ENCODE measurements at places on chromosomes 1 and 21.
A peak's percentile ranks its signal among the peaks of the same experiment; 100 is the strongest.

DNA sequence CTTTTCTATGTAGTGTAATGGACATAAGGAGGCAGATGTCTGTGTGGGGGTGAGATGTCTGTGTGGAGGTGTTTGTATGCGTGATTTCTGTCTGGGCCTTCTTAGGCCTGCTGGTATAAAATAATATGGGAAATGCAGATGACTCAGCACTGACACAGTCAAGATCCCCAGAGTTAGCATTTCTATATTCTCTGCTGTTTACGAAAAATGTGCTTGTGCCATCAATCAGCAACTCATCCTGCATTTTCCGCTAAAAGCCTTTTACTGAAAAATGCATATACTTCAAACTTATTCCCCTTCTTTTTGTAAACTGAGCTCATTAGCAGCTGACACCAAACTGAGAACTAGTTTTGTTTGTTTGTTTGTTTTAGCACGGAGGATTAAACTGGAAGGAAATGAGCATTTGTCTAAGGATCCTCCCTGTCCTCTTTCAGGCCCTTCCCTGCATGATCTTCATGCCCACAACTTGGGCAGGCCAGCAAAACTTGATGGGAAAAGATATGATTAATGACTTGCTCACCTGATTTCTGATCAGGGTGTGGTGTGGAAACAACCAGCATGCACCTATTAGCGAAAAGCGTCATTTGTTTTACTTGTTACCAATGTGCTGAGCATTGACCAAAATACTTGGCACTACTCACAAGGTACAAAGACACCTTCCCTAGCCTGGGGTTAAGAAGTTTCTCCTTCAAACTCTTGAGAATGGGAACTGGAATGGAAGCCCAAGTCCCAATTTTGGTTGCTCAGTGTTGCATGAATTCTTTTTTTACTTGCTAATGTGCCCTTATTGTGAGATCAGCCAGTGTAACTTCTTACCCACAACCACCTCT lies 77.4 kb downstream of the NDUFS5 start:
- DNase-seq: no peak

- DNase-seq: no peak
These were observed 32.1 kb downstream of the SLC37A1 start for GRCh38 chr21:42545745-42546144.

DNA sequence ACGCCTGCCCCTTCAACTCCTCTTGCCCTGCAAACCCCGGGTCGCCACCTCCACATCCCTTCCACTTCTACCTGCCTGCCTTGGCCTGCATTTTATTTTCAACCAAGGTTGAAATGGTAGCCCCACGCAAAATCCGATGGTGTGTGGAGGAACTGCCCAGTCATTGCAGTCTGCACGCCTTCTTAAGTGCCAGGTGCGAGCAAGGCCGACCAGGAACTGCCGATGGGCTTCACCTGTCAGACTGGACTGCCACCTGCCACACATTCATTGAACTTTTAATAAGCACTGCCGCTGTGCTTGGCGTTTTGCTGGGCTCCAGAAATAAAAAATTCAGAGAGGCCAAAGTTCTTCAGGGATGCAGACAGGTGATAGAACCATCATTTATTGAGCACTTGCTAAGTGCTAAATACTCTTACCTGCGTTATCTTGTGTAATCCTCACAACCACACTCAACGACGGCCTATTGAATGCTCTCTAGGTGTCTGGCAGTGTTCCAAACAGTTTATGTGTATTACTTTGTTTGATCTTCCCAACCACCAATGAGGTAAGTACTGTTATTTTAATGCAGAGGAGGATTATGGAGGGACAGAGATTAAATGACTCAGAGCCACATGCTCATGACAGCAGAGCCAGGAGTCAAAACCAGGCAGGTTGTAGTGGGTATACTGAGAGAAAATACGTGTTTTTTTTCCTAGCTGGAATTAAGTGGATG lies 36.2 kb downstream of the CACHD1 start:
- peak; percentile 95 for DNase-seq

- DNase-seq: no peak
These were observed 207.9 kb downstream of the PAPPA2 start for GRCh38 chr1:176670853-176671252.

DNA sequence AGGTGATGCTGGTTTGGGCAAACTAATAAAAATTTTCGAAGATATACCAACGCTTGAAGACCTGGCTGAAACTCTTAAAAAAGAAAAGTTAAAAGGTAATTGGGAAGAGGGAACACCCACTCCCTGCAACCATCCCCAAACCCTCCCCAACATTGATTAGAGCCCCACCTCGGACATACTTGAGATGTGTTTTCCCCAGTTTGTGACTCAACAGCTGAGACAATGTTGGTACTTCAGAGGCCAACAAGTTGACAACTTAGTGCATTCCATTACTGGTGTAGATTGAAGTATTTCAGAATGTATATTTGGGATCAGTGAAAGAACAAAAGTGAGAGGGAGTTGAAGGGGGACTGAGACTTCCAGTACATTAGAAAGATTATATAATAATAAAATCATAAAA lies 5.1 kb downstream of the IFI16 start:
- no peak for DNase-seq

GRCh38 chr1:162872981-162873380 lies 12.0 kb upstream of the CCDC190 start:
- no peak for DNase-seq

DNA sequence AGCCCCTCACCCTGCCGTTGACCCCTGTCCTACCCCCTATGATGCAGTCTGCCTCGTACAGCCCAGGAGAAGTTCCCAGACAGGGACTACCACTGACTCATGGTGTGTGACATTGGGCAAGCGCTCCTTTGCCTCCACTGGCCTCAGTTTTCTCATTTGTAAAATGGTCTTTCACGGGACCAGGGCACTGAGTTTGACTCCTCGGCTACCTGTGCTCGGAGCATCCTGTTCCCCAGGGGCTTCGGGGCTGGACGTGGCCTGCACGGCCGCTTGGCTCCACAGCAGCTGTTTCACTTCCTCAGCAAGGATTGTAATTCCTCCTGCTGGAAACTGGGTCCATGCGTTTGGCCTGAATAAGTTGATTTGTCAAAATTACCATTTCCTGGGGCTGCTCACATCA lies 277.3 kb downstream of the MATN1 start:
- DNase-seq: no peak

DNA sequence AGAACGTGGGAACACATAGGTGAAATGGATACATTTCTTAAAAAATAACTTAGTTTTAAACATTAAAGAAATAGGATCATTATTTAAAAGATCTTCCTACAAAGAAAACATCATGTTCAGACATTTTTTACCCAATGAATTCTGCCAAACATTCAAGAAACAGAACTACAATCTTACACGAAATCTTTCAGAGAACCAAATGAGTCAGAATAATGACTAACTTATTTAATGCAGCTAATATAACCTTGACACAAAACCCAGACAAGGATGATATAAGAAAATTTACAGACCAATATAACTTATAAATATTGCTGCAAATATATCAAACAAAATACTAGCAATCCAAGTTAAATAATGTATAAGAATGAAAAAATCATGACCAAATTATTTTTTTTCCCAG lies 220.1 kb upstream of the KCNK2 start:
- no peak for DNase-seq

- no peak for DNase-seq
These were observed 7.2 kb upstream of the NHLH1 start for GRCh38 chr1:160359559-160360226.

DNA sequence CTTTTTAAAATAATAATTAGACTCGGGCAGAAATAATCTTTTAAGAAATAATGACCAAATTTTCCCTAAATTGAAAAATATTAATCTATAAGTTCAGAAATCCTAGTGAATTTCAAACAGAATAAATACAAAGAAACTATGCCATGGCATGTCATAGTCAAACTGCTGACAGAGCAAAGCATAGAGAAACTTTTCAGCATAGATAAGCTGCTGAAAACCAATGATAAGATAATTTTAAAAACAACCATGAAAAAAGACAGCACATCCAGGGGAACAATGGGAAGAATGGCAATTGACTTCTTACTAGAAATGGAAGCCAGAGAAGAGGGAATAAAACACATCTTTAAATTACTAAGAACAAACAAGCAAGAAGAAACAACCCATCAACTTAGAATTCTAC lies 19.8 kb downstream of the CD1D start:
- DNase-seq: peak; percentile 52

DNA sequence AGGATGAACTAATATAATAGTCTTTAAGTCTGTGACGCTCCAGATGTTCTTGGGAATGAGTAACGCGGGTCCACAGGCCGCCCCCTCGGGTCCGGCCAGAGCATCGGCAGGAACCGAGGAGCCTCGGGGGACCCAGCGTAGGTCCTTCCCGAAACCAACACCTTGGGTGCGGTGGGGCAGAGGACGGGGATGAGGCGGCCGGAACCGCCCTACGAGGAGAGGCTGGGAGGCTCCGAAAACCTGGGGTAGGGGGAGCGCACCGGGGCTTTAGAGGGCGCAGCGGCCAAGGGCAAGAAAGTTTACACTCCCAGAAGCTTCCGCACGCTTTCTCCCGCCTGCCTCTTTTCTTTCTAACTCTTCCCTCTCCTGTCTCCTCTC lies 7.1 kb downstream of the DMRTA2 start:
- no peak for DNase-seq

DNA sequence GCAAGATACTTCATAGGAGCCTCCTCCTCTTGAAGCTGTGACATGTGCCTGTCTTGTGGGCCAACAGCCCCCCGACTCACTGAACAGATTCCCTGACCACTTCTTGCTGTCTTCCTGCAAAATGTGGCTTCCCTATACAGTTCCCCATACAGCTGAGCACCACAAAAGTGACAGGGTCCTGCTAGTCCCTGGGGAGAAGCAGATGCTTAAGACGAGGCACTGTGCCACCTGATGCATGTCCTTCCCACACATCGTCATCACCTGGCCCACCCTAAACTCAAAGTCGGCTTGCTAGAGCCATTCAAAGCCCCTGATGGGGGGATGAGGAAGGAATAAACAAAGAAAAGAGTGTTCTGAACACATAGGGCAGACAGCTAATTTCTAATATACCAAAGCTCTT lies 29.2 kb upstream of the ETV3 start:
- no peak for DNase-seq

GRCh38 chr1:16155537-16156410 lies at the start of gene EPHA2:
Gene EPHA2, minus strand, starts transcription at chr1:16156069. Its CDS starts 137 bp downstream, at chr1:16155932.
- DNase-seq: peak; percentile 47

- no peak for DNase-seq
These were observed 208.2 kb upstream of the TMEM51 start for GRCh38 chr1:14945132-14946010.

- no peak for DNase-seq
These were observed 115.3 kb upstream of the RUNX1 start for GRCh38 chr21:35164380-35164779.

- no peak for DNase-seq
These were observed 25.2 kb downstream of the ILDR2 start for GRCh38 chr1:166950156-166950555.

GRCh38 chr1:157870490-157870889 lies 28.9 kb upstream of the CD5L start:
- no peak for DNase-seq

DNA sequence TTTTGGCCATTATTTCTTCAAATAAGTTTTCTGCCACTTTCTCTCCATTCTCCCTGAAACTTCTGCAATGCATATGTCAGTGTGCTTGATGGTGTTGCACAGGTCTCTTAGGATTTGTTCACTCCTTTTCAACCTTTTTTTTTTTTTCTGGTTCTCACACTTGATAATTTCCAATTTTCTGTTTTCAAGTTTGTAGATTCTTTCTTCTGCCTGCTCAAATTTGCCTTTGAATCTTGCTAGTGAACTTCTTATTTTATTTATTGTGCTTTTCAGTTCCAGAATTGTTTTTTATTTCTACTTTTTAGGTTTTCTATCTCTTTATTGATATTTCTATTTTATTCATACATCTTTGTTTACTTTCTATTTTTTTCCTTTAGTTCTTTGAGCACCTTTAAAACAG lies 48.4 kb upstream of the PTPRC start:
- no peak for DNase-seq

DNA sequence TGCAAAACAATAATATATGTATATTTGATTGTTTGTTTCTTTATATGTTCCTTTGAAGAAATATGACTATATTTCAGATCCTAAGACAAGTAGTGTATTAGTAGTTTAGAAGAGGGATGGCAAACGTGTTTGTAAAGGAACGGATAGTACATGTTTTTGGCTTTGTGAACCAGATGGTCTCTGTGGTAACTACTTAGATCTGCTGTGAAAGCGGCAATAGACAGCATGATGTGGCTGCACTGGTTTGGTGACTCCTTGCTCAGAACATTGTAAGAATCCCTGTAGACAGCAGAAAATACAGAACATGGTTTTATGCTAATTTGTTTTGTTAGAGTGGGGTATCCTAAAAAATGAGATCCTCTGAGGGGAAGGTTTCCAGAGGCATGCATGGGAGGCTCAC lies 3.1 kb downstream of the ACADM start:
- DNase-seq: no peak

- DNase-seq: no peak
These were observed 126.7 kb downstream of the PRRX1 start for GRCh38 chr1:170790651-170791071.

GRCh38 chr1:86739648-86740509 lies 35.5 kb downstream of the SH3GLB1 start:
- DNase-seq: no peak

Measured in NCI-H1105 treated with DMSO at 0.1 percent for 48 hours (cell line).